ENCODE measurements at places on chromosomes 4 and X. TPM values are rescaled to one million over a fixed set of nuclear protein-coding genes. Genes with fewer than 3 reads are reported as not detected.

The CT83 gene
- total RNA-seq: not detected

GRCh38 chr4:152594978-152595925 lies 59.4 kb upstream of the FBXW7 start:
- no peak overlapping the region for H3K27ac ChIP-seq
- H3K4me1 ChIP-seq: no peaks in the 10 kb centered on the region
- H3K4me3 ChIP-seq: no peak overlapping the region
- H3K36me3 ChIP-seq: no peaks in the 10 kb centered on the region
- no peak for DNase-seq

GRCh38 chr4:44806071-44806470 lies 79.7 kb upstream of the GNPDA2 start:
- DNase-seq: no peak
- no peak overlapping the region for H3K4me3 ChIP-seq
- no peaks in the 10 kb centered on the region for H3K27me3 ChIP-seq
- no peaks in the 10 kb centered on the region for H3K36me3 ChIP-seq

DNA sequence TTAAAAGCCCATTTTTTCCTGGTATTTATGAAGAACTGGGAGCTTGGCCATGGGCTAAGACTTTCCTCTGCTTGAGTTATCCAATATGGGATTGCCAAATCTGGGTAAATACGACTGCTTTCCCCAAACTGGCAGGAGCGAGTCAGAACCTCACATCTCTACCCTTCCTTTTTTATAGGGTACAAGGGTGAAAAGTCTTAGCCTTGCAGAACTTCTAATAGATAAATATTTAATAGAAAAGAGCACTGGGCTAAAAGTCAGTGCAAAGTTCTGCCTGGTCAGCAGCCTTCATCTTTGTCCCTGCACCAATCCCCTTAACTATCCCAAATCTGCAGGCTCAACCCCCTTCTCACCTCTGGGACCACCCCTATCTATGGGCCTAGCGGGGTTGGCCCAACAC lies 61.6 kb upstream of the ACSL1 start:
- DNase-seq: no peak
- no peaks in the 10 kb centered on the region for H3K27me3 ChIP-seq
- H3K4me1 ChIP-seq: no peaks in the 10 kb centered on the region
- no peak overlapping the region for H3K27ac ChIP-seq
- no peaks in the 10 kb centered on the region for H3K36me3 ChIP-seq

The GLRA2 gene
- not detected for total RNA-seq

The CCNQ gene
- total RNA-seq: 36.3 TPM

The GYPA gene
- not detected for total RNA-seq

DNA sequence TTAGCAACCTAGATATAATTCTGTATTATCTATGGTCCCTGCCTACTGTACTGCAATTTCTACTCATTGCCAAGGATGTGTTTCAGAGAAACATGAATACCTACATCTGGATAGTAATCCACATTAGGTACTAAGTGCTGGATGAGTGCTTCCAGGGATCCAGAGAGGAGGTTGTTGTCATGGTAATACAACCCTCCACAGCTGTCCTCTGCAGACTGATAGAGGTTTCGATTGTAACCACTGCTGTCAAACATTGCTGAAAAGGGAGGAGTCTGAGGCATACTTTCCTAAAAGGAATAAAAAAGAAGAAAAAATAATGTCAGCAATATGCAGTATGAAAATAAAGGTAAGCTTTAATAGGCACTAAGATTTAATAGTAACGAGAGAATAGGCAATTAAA lies 12.5 kb downstream of the RASGEF1B start:
- H3K4me1 ChIP-seq: no peaks in the 10 kb centered on the region
- no peak overlapping the region for H3K27ac ChIP-seq
- H3K4me3 ChIP-seq: no peak overlapping the region
- no peaks in the 10 kb centered on the region for H3K36me3 ChIP-seq
- H3K27me3 ChIP-seq: no peaks in the 10 kb centered on the region

- no peaks in the 10 kb centered on the region for H3K36me3 ChIP-seq
- H3K4me3 ChIP-seq: no peak overlapping the region
- H3K27ac ChIP-seq: no peak overlapping the region
- H3K27me3 ChIP-seq: no peaks in the 10 kb centered on the region
- DNase-seq: no peak
These were observed 16.0 kb downstream of the CLDN22 start for GRCh38 chr4:183304067-183304466.

The AKAP4 gene
- not detected for total RNA-seq

GRCh38 chr4:145507636-145508035 lies 26.0 kb downstream of the SMAD1 start:
- no peak overlapping the region for H3K27ac ChIP-seq

The ETDA gene
- total RNA-seq: not detected

- H3K36me3 ChIP-seq: peaks cover 4% of the 10 kb centered on the region
- H3K27ac ChIP-seq: no peak overlapping the region
- no peaks in the 10 kb centered on the region for H3K27me3 ChIP-seq
- no peak for DNase-seq
- H3K4me1 ChIP-seq: peaks cover 4% of the 10 kb centered on the region
These were observed 9.7 kb upstream of the EOLA2 start for GRCh38 chrX:149948016-149948415.

The BCOR gene
- 28.6 TPM for total RNA-seq

DNA sequence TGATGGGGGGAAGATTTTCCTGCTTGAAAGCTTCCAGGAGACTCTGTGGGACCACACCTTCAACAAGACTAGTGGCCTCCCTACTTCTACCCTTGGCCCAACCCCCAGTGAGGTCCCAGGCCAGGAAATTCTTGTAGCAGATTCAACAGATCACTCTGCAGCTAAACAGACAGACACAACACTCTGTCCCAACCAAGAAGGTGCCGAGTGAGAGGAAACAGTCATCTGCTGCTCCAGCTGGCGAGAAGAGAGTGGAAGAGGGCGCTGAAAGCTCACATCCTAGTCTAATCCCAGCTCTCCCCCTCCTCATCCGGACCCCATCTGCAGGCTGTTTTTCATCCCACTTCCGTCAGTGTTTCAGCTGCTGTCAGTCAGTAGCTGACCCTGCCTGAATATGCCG lies 63.4 kb downstream of the CHRDL1 start:
- H3K27me3 ChIP-seq: no peaks in the 10 kb centered on the region
- no peak for DNase-seq
- H3K4me1 ChIP-seq: no peaks in the 10 kb centered on the region
- no peaks in the 10 kb centered on the region for H3K36me3 ChIP-seq
- H3K4me3 ChIP-seq: no peak overlapping the region
- no peak overlapping the region for H3K27ac ChIP-seq

The FAM9B gene
- total RNA-seq: not detected

GRCh38 chrX:108468486-108468885 lies 28.8 kb downstream of the COL4A5 start:
- no peak overlapping the region for H3K4me3 ChIP-seq
- H3K36me3 ChIP-seq: no peaks in the 10 kb centered on the region
- no peak for DNase-seq
- H3K27me3 ChIP-seq: no peaks in the 10 kb centered on the region
- peaks cover 2% of the 10 kb centered on the region for H3K4me1 ChIP-seq

GRCh38 chr4:174427571-174428140 lies 94.6 kb downstream of the HPGD start:
- no peaks in the 10 kb centered on the region for H3K36me3 ChIP-seq
- DNase-seq: no peak
- H3K27me3 ChIP-seq: no peaks in the 10 kb centered on the region
- H3K4me3 ChIP-seq: no peak overlapping the region
- no peak overlapping the region for H3K27ac ChIP-seq

DNA sequence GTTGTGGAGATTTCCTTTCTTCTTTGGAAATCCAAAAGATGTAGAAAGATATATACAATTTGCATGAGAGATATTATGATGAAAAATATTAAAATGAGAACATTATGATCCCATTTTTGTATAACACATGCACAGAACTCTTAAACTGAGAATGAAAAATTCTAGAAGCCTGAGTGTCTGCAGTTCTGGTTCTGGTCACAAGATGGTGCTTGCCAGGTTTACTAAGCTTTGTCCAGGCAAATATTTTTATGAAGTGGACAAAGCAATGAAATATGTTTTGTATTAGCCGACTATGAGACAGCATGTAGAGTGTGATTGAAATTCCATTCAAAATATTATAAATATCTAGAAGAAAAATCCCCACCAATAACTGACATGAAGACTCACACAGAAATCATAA lies 2.2 kb downstream of the PWWP3B start:
- no peak overlapping the region for H3K27ac ChIP-seq
- no peaks in the 10 kb centered on the region for H3K36me3 ChIP-seq
- no peaks in the 10 kb centered on the region for H3K27me3 ChIP-seq
- no peaks in the 10 kb centered on the region for H3K4me1 ChIP-seq

The ASB12 gene
- not detected for total RNA-seq

GRCh38 chr4:7531640-7531994 lies 96.9 kb upstream of the PSAPL1 start:
- H3K27ac ChIP-seq: no peak overlapping the region
- H3K4me1 ChIP-seq: no peaks in the 10 kb centered on the region
- no peaks in the 10 kb centered on the region for H3K36me3 ChIP-seq
- H3K4me3 ChIP-seq: no peak overlapping the region

- H3K27me3 ChIP-seq: no peaks in the 10 kb centered on the region
- peaks cover 33% of the 10 kb centered on the region for H3K4me1 ChIP-seq
- peak overlapping the region; percentile 84 for H3K27ac ChIP-seq
- peak overlapping the region; percentile 81 for H3K4me3 ChIP-seq
- DNase-seq: peak; percentile 4
These were observed 743 bp downstream of the ANTXR2 start for GRCh38 chr4:80072228-80072743.

GRCh38 chr4:145277011-145277410 lies 96.6 kb upstream of the OTUD4 start:
- no peak for DNase-seq
- H3K27me3 ChIP-seq: no peaks in the 10 kb centered on the region
- no peaks in the 10 kb centered on the region for H3K36me3 ChIP-seq
- H3K4me1 ChIP-seq: peaks cover 11% of the 10 kb centered on the region
- H3K4me3 ChIP-seq: no peak overlapping the region
- no peak overlapping the region for H3K27ac ChIP-seq

DNA sequence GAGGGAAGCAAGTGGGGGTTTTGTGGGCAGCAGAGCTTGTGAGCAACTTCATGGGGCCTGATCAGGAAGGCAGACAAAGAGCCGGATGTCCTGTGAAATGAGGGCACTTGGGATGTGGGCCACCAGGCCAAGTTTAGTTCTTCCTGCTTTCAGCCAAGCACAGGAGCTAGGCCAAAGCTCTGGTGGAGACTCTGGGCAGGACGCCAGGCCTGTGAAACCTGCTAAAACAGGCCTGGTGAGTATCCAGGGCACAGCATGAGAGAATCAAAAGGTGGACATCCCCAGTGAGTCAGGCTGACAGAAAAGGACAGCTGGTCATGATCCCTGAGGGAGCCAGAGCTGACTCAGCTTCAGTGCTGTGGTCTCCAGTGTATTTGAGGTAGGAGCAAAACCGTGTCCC lies 95.7 kb downstream of the NPNT start:
- DNase-seq: peak; percentile 41
- no peaks in the 10 kb centered on the region for H3K27me3 ChIP-seq
- peak overlapping the region; percentile 21 for H3K27ac ChIP-seq
- H3K4me1 ChIP-seq: peaks cover 28% of the 10 kb centered on the region

GRCh38 chr4:40395166-40395900 lies 60.2 kb downstream of the CHRNA9 start:
- no peaks in the 10 kb centered on the region for H3K4me1 ChIP-seq
- no peaks in the 10 kb centered on the region for H3K36me3 ChIP-seq
- no peaks in the 10 kb centered on the region for H3K27me3 ChIP-seq
- H3K4me3 ChIP-seq: no peak overlapping the region

GRCh38 chrX:97863261-97863660 lies 979.6 kb downstream of the RPA4 start:
- no peak for DNase-seq
- H3K4me1 ChIP-seq: no peaks in the 10 kb centered on the region
- H3K27ac ChIP-seq: no peak overlapping the region
- H3K36me3 ChIP-seq: no peaks in the 10 kb centered on the region

DNA sequence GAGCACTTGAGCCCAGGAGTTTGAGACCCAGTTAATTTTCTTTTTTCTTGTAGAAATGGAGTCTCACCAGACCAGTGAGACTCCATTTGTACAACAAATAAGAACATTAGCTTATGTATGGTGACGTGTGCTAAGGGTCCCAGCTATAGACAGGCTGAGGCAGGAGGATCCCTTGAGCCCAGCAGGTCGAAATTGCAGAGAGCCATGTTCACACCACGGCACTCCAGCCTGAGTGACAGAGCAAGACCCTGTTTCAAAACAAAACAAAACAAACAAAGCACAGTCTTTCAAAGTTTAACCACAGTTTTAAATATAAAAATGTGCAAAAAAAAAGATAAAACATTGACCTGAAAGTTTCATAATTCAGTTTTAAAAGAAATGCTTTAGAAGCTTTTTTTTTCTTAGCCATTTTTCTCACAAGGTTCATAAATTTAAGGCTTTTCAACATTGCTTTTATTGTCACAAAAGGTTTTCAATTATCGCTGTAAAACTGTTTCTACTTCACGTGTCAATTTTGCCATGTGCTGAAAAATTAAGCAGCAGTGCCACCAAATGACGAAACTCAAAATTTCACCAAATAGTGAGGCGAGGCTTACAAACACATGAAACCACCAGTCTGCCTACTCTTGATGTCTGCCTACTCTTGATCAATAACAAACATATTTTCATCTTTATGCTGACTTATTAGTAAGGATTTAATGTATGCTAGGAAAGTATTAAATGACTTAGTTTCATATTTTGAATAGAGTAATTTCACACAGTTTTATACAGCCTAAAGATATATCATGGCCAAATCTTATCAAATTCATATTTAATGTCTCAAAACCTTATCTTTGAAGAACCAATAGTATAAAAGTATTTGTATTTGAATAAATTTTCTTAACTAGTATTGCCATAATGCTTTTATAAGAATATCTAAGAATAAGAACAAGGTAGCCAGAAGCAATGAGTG lies 126.3 kb downstream of the NEK1 start:
- H3K27me3 ChIP-seq: no peaks in the 10 kb centered on the region
- H3K4me1 ChIP-seq: no peaks in the 10 kb centered on the region
- DNase-seq: no peak
- H3K4me3 ChIP-seq: no peak overlapping the region

The S100G gene
- total RNA-seq: not detected

The ATP1B4 gene
- total RNA-seq: not detected
